ENCODE measurements at places on chromosomes 16 and 17. TPM values are rescaled to one million over a fixed set of nuclear protein-coding genes. Genes with fewer than 3 reads are reported as not detected.

PRDM7 gene
- not detected for total RNA-seq

TPSD1 gene
- total RNA-seq: 7.8 TPM

TMEM238L gene
- total RNA-seq: 66.5 TPM

GUCY2D gene
- not detected for total RNA-seq

KRTAP4-3 gene
- total RNA-seq: not detected

TNP2 gene
- not detected for total RNA-seq

KRT10 gene
- total RNA-seq: 2.2 TPM

MYLK3 gene
- not detected for total RNA-seq

CBX2 gene
- not detected for total RNA-seq

TP53TG3B gene
- total RNA-seq: not detected

MATCAP1 gene
- total RNA-seq: 37.4 TPM

GRIN2A gene
- total RNA-seq: 0.14 TPM

PRR35 gene
- not detected for total RNA-seq

HOXB7 gene
- 16.7 TPM for total RNA-seq

PRSS33 gene
- not detected for total RNA-seq

SCNN1B gene
- 729 TPM for total RNA-seq

LDHD gene
- total RNA-seq: 38.4 TPM

KRTAP4-6 gene
- total RNA-seq: not detected

NAA60 gene
- 80.4 TPM for total RNA-seq

EXOC3L1 gene
- total RNA-seq: not detected

SULT1A2 gene
- total RNA-seq: 40.0 TPM

GNG13 gene
- total RNA-seq: not detected

PMFBP1 gene
- total RNA-seq: 0.75 TPM

TAC4 gene
- total RNA-seq: not detected

C17orf100 gene
- not detected for total RNA-seq

C17orf78 gene
- total RNA-seq: not detected

TBC1D3 gene
- total RNA-seq: not detected

Data from transverse colon (tissue), 4 donors.